Stimulated activated CD4-positive, alpha-beta T cell treated with anti-CD3 and anti-CD28 coated beads, Interleukin-4, amount 100 ng/mL, for 1 hour (primary cell): ENCODE measurements at places on chromosomes 4 and X.

DNA sequence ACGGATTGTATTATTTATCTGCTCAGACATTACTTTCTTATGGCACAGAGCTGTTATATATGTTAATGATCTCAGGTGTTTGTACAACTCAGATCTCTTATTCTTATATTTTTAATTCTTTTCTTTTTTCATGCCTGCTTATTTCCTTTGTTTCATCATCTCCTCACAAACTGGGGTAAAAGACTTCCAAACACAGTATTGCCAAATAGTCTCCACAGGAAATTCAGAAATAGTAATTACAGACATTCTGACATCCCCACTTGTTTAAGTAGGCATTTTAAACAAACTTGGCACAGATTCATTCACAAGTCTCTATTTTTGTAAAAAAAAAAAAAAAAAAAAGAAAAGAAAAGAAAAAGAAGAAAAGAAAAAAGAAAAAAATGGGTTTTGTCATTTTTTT lies 129.7 kb upstream of the USP38 start:
- no peak for DNase-seq

- no peak for DNase-seq
These were observed 38.9 kb upstream of the TLL1 start for GRCh38 chr4:165834116-165834515.

DNA sequence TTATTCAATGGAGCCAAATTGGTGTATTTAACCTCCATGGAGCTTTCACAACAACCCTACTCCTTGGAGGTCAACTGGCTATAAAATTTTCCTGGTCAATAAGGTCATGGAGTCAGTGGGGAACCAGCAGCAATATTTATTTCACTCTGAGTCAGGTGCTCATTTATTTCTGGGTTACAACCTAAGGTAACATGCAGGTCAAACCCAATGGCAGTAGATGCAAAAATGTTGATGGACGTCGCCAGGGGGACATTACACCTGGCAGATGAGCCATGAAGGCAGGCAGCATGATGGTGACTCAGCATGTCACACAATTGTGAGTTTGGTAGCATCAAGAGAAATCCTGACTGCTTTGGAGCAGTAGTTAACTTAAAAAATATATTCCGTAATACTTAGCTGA lies 514.1 kb downstream of the IL15 start:
- no peak for DNase-seq

DNA sequence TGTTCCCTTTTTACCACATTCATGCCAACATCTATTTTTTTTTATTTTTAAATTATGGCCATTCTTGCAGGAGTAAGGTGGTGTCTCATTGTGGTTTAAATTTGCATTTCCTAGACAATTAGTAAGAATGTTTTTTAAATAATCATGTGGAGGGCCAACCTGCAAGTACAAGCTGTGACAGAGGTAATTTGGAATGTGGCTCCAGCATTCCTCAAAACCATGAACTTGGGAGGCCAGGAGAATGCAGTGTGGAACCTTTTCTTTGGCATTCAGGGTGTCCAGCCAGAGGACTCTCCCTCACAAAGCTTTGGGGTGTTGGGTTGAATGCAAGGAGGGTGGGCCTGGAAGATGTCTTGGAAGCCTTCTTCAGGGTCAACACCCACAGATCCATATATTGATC lies 7.3 kb upstream of the TMEM185A start:
- DNase-seq = no peak

DNA sequence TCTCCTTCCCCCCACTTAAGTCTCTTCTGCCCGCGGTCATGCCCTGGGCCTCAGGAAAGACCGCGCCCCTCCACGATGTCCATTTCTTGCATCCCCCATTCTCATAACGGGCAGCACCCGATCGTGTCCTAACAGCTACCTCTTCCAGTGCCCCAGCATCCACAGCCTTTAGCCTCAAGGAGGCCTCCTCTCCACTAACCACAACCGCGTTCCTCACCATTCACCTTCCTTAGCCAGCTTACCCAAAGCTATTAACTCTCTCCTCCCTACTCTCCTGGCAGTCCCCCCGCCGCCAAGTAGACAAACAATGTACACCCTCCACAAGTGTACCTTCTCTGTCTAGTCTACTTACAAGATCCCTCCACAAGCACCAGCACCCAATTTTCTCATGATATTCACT lies 58.6 kb upstream of the PAGE5 start:
- DNase-seq = no peak

- DNase-seq = no peak
These were observed 259.7 kb downstream of the DCHS2 start for GRCh38 chr4:154231806-154232478.

- no peak for DNase-seq
These were observed 2.0 kb downstream of the DLG3 start for GRCh38 chrX:70446380-70447350.

GRCh38 chrX:107827852-107828251 lies 2.2 kb downstream of the MID2 start:
- no peak for DNase-seq

GRCh38 chr4:140130677-140131076 lies 23.3 kb downstream of the MAML3 start:
- DNase-seq = no peak

DNA sequence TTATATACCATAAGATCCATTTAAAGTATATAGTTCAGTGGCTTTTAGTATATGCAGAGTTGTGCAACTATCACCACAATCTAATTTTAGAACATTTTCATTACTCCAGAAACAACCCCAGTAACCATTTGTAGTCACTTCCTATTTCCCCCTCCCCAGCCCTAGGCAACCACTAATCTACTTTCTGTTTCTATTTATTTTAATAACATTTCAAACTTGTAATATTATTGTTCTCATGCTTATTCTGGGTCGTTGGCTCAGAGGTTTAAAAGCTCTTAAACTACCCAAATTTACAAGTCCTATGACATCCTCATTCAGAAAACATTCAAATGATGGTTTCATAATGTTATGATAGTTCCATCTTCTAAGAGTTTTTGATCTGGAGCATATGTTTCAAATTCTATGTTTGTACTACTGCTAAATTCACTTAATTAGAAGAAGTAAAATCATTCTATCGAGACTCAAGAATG lies 18.4 kb downstream of the XIAP start:
- no peak for DNase-seq

GRCh38 chrX:20965270-20966044 lies 408.8 kb upstream of the CNKSR2 start:
- no peak for DNase-seq

DNA sequence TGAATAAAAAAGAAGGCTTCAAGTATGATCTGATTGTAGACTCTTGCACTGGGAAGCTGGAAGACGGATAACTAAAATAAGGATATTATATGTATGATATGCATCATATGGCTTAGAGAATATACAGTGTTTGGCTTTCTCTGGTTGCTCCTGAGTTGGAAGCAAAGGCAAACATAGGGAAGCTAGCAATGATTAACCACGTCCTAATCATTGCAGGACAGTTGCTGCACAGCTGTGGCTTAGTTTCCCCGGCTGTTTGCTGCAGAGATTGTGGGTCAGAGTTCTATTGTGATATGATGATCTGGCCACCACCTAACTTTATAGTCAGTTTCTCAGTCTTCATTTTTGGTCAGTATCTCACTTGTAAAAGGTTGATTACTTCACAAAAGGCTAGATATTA lies 36.3 kb upstream of the PARM1 start:
- no peak for DNase-seq

- no peak for DNase-seq
These were observed 23.1 kb downstream of the CENPC start for GRCh38 chr4:67522230-67522629.

DNA sequence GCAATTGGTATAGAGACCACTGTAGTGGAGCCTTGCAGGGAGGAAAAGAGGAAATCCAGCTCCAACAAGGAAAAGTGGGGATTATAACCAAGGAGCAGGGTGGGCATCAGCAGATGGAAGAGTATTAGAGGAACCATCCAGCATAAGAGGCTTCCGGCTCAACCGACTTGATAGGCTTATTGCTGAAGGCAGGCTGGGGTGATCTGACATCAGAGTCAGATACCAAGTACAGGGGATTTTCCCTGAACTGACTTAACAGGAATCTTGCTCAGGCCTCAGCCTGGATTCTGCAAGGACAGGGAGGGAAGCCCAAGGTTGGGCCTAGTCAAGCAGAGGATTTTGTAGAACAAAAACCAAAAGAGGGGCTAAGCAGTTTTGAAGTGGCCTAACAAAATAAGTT lies 129.6 kb downstream of the DCLK2 start:
- DNase-seq = no peak

- no peak for DNase-seq
These were observed 277.4 kb downstream of the PAPSS1 start for GRCh38 chr4:107442538-107443111.

GRCh38 chr4:40980318-40980883 lies 230.6 kb downstream of the NSUN7 start:
- no peak for DNase-seq

DNA sequence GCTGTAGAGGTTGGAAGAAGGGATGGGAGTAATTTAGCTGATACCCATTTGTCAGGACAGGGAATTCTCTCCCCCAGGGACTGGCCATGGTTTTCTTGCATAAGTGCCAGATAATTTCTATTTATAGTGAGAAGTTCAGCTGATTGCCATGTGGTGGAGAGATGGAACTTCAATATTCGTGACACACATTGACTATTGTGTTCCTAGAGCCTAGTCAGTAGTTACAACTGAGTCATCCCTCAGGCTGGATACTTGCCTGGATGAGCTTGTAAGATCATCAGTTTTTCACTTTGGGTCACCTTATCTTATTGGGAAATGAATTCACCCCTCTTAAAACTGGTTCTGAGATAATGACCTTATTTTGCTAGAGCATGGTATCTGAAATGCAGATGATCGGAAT lies 32.2 kb downstream of the CFAP299 start:
- no peak for DNase-seq

DNA sequence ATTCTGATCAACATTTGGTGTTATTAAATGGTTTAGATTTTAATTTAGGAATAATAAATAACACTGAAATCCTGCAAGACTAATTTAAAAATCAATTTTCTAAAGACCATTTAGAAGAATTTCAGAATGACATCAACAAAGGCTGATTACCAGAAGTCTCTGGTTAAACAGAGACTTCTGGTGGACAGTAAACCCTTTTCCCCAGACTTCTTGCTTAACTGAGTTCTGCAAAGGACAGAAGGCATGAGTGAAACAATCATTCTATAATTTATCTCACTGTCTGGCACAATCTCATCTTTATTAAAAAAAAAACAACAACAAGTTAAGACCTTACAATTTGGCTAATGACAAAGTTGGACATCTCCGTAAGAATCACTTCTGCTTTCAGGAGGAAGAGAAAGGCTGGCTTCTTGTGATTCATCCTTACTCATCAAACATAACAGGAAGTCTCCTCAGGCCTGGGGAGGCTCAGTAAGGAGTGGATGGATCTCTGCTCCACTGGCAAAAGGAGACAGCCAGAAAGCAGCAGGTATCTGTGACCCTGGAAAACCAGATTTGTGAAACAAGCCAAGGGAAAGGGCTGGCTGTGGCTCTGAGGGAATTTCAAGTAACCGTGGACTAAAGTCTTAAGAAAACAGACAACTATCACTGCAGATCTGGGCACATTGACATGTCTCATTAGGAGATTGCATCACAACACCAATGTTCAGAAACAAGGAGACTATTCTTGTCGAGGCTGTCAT lies 908 bp upstream of the TLR6 start:
- peak; percentile 32 for DNase-seq

DNA sequence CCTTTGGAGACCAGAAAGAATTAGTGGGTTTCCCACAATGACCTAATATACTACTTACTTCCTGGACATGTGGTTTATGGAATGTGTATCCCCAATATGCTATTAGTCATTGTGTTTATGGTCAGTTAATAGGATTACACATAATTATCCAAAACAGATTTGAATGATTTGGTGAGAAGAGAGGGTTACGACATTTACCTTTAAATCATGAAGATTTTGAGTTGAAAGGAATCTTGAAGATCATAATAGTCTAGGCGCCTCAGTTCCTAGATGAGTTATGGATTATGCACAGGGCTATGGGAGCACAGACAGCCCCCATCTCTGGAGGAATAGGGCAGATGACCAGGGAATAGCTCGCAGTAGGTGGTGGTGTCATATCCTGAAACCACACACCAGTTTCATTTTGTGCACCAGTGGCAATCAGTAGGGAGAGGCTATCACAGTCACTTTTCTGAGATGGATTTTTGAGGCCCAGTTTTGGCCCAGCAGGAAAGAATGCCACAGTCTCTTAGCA lies 61.3 kb downstream of the SEPTIN11 start:
- DNase-seq = no peak

- no peak for DNase-seq
These were observed 40.1 kb downstream of the LDB2 start for GRCh38 chr4:16858275-16858752.

DNA sequence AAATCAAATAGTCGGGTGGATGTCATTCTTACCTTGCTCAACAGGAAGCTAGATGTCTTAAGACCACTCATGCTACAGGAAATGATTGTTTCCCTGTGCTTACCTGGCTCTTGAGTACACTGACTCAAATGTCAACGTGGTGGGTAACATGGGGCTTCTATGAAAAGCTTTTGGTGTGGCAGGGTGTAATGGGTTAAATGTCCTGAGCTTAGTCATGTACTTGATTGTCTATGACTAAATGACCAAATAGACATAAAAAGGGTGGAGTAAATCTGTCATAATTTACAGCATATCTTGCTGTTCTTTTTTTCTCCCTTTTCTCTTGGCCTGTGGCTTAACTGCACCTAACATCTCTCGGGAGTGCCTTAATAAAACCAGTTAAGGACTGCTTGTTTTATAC lies 44.9 kb downstream of the CCNG2 start:
- DNase-seq = no peak

GRCh38 chrX:2549876-2550275 lies 49.1 kb upstream of the DHRSX start:
- no peak for DNase-seq

- DNase-seq = no peak
These were observed 14.4 kb downstream of the OGT start for GRCh38 chrX:71547339-71547738.

DNA sequence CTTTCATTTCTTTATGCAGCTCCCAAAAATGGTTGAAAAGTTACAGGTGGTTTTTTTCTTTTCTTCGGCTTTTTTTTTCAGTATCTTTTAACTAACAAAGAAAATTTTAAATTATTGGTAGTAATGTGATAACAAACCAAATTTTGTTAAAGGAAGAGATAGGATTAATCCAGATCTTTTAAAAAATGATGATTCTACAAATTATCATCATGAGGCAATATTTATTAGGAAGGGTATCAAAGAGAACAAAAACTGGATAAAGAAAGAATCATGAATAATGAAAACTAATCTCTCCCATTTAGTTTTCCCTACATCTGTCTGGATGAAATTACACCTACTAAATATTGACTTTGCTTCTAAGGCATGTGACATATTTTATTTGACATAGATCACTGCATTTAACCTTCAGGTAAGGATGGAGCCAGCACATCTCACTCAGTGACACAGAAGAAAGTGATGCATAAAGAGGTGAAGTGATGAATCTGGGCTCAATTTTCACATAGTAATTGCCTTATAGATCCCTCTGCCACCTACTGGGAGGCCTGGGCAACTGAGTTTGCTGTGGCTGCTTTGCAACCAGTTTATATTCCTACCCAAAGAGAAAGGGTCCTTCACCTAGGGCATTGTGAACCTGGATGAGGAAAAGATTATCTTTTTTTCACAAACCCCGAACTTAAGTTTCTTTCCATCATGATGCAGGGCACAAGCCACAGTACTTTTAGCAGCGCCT lies 155.6 kb downstream of the HNRNPD start:
- no peak for DNase-seq
